ENCODE measurements at places on chromosomes 7 and 10. TPM values are rescaled to one million over a fixed set of nuclear protein-coding genes. Genes with fewer than 3 reads are reported as not detected.

DNA sequence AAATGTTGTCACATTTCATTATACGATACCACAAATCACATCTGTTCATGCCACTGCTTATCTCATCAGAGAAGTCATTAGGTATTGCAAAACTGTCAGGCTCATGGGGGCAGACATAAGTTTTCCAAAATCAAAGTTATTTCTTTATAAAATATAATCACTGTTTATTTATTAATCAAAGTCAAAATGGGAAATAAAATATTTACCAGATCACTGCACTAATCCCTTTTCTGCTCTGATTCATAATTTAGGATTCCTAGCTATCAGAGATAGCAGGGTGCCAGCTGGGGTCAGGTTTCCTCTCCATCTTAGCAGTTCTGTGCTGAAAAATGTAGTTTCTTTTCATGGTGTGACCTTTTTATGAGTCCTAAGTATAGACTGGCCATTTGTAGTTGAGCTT is 117.7 kb upstream of the LANCL2 start:
- no peak overlapping the region for H3K4me3 ChIP-seq
- peak; percentile 13 for DNase-seq
- H3K27me3 ChIP-seq: no peaks in the 10 kb centered on the region
- no peaks in the 10 kb centered on the region for H3K4me1 ChIP-seq
- no peaks in the 10 kb centered on the region for H3K36me3 ChIP-seq

- H3K4me3 ChIP-seq: no peak overlapping the region
- H3K27me3 ChIP-seq: no peaks in the 10 kb centered on the region
- H3K27ac ChIP-seq: no peak overlapping the region
- no peaks in the 10 kb centered on the region for H3K4me1 ChIP-seq
Observed at GRCh38 chr7:147861058-147861716, 729.4 kb upstream of the C7orf33 start.

DNA sequence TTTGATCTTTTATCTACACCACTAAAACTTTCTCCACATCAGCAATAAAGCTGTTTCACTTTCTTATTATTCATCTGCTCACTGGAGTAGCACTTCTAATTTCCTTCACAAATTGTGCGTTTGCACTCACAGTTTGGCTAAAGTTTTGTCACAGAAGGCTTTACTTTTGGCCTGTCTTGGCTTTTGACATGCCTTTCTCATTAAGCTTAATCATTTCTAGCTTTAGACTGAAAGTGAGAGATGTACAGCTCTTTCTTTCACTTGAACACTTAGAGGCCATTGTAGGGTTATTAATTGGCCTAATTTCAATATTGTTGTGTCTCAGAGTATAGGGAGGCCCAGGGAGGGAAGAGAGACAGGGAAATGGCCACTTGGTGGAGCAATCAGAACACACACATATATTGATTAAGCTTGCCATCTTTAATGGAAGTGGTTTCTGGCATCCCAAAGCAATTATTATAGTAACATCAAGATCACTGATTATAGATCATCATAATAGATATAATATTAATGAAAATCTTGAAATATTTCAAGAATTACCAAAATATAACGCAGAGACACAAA is 512.5 kb downstream of the ETV1 start:
- H3K4me3 ChIP-seq: no peak overlapping the region
- H3K27me3 ChIP-seq: no peaks in the 10 kb centered on the region
- H3K4me1 ChIP-seq: no peaks in the 10 kb centered on the region
- no peak for DNase-seq

DNA sequence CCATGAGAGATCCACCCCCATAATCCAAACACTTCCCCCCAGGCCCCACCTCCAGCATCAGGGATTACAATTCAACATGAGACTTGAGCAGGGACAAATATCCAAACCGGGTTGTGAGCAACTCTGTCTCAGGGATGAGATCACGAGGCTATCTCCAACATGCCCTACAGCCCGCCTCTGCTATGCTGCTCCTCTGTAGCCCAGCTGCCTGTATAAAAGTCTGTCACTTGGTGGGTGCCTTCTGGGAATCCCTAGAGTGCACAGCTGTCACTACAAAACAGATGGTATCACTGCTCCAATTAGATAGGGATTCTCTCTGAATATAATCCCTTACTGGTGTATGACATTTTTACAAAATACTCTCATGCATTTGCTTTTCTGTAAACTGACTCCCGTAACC is 114.9 kb upstream of the NANOS1 start:
- no peaks in the 10 kb centered on the region for H3K36me3 ChIP-seq
- no peak overlapping the region for H3K27ac ChIP-seq
- peak; percentile 30 for DNase-seq

CLCN1 gene
- not detected for total RNA-seq

DNA sequence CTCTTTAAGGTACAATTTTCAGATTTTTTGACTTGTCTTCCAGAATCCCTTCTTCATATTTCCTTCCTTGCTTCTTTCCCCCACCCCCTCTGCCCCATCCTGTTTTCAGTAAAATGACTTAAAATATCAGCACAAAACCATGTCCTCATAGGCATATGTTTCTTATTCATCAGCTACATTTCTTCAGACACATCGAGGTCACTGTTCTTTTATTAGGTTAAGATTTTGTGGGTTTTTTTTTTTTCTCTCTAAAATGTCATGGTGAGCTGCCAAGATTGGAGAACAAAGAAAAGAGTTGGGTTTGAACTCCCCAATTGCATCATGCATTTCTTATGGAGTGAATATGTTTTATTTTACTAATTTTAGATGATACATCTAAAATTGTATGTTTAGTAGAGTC is 35.8 kb downstream of the LAMB4 start:
- DNase-seq: no peak
- peak overlapping the region; percentile 5 for H3K27ac ChIP-seq
- H3K4me1 ChIP-seq: no peaks in the 10 kb centered on the region
- no peaks in the 10 kb centered on the region for H3K36me3 ChIP-seq
- H3K27me3 ChIP-seq: no peaks in the 10 kb centered on the region
